ENCODE measurements at places on chromosomes 12 and 14.

DNA sequence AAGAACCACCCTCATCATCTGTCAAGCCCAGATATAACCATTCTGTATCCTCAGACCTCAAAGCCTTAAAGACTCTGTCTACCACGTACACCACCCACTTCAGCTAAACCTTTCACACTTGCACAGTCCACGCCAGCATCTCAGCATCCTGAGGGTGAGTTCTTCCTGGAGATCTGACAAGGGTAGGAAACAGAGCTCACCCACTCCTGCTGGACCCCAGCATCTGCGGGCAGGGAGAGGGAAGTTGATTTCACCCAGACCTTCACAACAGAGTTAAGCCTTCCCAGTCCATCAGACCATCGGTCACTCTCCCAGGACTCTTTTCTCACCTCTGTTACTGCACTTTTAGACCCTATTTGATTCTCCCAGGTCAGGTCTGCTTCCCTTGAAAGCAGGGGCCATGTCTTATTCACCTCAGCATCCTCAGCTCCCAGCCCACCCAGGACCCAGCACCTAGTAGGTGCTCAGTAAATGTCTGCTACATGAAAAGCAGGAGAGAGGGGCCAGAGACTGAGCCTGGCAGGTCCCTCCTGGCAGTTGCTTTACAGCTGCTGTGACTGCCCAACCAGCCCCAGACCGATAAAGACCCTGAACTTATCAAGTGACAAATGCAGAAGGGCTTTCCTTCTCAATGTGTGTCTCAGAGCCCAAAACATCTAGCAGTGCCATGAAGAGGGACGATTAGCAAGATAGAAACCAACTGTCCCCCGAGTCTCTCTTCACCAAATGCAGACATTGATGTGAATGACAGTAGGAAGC is 34.1 kb downstream of the ANO2 start:
- no peak for DNase-seq

GRCh38 chr14:68628605-68629310 is 164.1 kb downstream of the ZFP36L1 start:
- no peak for DNase-seq

DNA sequence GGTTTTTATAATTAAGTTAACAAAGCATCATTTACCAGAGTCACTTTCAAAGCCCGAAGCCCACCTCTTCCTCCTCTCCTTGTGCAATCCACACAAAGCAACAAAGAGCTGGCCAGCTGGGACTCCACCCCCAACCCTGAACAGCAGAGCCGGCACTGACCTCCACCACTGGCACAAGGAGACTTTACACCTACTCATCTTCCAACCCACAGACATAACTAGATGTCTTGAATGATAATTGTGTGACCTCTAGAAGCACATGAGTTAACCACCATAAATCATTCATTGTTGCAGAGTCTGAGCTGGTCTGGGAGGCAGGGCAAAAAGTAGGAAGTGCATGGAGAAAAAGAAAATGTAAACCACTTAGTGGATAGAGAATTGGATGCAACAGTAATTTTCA is 72.2 kb downstream of the ST8SIA1 start:
- DNase-seq, result no peak

GRCh38 chr12:5494343-5494742 is 62.4 kb downstream of the NTF3 start:
- no peak for DNase-seq

DNA sequence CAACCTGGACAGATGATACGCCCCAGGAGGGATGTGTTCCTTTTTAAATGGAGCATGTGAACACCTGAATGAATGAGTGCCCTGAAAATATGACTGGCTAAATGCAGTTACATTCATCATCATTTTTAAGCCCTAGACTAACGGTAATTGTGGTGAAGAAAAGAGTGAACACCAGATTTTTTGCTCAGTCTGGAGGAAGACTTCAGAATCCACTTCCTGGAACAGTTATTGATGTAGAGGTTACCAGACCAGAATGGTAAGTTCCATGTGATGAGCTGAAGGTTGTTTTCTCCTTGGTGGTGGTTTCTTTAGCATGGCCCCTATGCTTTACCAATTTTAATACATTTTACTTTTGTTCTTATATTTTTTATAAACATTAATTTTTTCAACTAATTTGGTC is 29.3 kb downstream of the PIWIL1 start:
- no peak for DNase-seq

GRCh38 chr12:94563286-94563685 is 87.1 kb downstream of the TMCC3 start:
- DNase-seq, result no peak

GRCh38 chr14:34372786-34373185 is 89.3 kb downstream of the SPTSSA start:
- no peak for DNase-seq

DNA sequence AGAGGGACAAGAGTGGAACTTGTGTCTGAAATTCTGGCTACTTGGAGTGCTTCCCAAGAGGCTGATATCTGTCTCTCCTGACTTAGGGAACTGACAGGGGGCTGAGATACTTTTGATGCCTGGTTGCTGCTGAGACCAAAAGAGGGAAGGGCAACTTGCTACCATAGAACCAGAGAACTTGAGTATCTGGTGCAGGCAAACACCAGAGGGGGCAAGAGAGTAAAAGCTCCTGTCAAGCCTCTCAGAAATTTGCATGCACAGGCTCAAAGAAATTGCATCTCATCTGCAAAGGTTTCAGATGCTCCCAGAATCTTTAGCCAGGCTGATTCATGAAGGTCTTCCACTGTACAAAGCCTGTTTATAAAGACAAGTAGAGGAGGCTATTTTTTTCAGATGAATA is 391.3 kb upstream of the FOXG1 start:
- DNase-seq, result no peak

GRCh38 chr12:84135586-84136279 is 776.9 kb downstream of the SLC6A15 start:
- no peak for DNase-seq

DNA sequence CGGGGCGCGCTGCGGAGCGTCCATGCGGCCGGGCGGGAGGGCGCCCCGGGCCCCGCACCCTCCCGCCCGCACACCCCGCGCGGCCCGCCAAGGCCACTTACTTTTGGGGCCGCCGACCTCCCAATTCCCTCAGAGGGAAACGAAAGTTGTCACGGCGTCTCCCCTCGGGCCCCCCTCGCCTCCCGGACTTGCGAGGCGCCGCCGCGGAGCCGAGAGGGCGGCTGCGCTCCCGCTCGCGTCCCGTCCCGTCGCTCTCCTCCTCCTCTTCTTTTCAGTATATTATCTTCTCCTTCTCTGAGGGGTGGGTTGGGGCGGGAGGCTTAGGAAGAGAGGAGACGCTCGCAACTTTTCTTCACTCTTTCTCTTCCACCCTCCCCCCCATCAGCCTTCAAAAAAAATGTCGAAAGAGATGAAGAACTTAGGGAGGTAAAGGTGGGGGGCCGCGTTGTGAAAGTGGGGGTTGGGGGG is 613 bp downstream of the DUSP16 start:
- peak; percentile 28 for DNase-seq

DNA sequence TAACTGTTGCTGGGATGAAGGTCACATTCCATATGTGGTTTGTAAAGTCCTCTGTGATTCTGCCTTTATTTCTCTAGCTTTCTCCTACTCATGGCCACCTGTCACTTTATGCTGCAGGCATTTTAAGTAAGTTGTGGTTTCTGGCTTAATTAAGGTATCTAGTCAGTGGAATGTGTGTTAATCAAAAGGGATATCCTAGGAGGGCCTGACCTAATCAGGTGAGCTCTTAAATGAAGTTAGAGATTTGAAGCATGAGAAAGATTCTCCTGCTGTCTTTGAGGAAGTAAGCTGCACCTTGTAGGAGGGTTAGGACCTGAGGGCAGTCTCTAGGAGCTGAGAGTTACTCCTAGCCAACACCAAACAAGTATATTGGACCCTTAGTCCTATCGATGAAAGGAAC is 90.3 kb downstream of the ETNK1 start:
- DNase-seq, result no peak

DNA sequence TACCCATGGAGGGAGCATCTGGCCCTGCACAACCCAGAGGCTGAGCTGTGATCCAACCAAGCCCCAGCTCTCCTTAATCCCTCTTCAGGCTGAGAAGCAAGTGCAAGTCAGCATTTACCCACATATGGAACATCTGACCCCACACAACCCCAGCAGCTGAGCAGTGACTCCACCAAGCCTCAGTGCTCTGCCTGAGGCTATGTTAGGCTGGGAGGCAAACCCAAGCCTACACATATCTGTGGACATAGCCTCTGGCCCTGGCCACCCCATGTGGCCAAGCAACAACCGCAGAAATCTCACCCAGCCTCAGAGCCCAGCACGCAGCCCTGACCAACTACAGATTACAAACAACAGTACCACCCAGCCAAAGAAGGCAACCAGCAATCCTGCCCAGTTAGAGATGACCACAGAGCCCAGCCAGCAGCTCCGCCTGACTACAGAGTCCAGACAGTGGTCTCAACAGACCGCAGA is 142.8 kb downstream of the NUAK1 start:
- DNase-seq, result no peak

- DNase-seq, result no peak
These were observed 70.5 kb downstream of the FGD6 start for GRCh38 chr12:95146769-95147168.

GRCh38 chr12:25121916-25122315 is 73.0 kb downstream of the DNAI7 start:
- no peak for DNase-seq

GRCh38 chr12:79982086-79983062 is 47.5 kb upstream of the PPP1R12A start:
- DNase-seq, result no peak

All from stimulated activated CD4-positive, alpha-beta T cell treated with anti-CD3 and anti-CD28 coated beads, TNF-alpha, amount 100 ng/mL, for 1 hour (primary cell).